ENCODE measurements at places on chromosomes 3 and 15.

GRCh38 chr3:187629711-187630110, 40.5 kb downstream of the SST start:
- no peak for DNase-seq

DNA sequence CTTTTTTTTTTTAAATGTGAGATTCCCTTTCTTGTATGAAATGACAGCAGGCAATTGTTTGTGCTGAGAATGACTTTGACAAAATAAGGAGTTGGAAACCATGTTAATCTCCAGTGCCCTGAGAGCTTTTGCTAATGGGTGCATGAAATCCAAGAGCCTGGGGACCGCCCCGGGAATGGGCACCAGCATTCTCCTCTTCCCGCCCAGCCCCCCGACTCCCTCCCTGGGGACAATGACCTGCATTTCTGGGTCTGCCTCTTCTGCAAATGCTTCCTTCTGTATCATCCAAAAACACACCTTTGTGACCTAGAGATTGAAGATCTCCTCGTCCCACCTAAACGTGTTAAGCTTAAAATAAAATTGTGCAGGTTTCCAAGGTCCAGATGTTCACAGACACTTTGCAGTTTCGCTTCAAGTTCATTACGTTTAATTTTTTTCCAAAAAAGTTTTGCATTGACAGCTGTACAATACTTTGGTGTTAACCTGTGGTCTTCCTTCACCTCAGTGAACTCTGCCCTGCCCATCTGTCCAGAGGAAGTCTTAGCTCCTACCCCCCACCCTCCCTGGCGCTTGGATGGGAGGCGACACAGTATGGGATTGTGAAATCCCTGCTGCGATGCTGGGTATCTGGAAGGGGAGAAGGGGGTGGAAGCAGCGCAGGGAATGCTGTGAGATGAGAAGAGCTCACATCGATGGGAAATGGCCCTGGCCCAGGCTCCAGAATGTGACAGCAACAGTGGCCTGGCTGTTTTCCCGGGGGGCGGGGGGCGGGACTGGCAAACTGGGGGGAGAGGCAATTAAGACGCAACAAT, 50.1 kb downstream of the TLE3 start:
- DNase-seq: no peak

DNA sequence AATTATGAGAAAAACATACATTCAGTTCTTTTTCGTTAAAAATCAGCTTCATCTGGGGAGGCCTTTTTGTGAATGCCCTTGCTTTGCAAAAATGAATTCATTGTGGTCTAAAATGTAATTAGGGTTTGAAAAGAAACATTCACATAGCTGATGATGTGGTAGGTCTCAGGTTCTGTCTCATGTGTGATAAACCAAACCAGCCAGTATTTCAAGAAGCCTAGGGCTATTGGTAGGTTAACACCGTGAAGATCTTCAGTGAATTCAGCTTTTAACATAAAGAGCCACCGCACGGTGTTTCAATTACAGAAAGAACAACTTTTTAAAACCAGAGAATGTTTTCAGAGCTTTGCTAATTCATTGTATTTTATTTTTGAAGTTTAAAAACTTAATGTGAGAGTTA, 41.9 kb downstream of the CTNNB1 start:
- no peak for DNase-seq

DNA sequence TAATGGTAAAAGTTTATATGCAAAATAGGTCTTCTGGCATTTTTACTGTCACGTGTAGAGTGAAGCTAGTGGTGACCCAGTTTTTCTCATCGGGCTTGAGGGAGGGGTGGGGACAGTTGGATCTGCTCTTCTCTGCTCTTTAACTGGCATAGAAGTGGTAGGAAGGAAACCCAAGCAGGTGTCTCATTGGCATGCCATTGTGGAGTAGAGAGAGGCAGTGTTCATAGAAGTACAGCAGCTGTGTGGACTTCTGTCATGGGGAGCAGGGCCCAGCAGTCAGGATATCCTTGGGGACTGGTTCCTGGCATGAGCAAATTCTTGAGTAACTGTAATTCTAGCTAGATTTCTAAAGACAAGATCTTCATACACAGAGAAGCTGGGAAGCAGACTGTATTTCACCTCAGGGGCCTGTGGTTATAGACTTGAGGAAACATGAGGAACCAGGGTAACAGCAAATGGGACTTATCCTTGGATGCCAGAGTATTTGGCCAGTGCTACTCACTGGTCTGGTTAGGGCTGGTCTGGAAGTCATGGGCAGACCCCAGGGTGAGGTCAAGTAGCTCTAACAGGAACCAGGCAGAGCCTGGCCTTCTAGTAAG, 42.9 kb downstream of the CDIN1 start:
- no peak for DNase-seq

DNA sequence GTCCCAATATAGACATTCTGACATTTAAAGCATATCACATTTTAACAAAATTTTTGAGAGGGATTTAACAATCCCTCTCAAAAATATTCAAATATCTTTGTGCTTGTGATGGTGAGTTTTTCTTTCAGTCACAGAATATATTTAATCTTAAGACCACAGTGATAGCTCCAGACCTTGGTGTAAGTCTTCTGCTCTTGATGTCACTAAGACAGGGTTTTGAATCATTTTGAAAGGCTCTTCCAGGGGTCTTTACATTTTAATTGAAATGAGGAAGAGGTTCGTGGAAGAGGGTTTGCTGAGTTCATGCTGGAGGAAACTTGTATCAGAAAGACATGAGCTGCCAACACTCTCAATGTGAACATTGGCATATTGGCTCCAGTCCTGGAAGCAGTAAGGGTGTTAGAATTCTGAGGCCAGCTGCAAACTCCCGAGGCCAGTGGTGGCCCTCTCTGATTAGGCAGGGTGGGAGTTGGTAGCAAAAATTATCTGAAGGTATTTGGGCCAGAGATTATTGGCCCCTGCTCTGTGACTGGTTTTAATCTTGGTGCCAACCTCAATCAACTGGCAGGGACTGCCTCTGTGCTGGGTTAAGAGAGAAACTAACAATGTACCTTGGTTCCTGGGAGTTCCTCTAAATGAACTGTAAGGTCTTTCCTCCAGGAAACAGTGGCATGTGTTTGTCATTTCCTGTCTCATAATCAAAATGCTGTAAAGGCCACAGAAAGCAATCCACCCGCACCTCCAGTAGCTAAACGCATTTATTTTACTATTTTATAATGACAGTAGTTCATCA, 5.3 kb downstream of the POU1F1 start:
- DNase-seq: no peak

GRCh38 chr15:62739507-62739906, 303.0 kb upstream of the TPM1 start:
- no peak for DNase-seq

DNA sequence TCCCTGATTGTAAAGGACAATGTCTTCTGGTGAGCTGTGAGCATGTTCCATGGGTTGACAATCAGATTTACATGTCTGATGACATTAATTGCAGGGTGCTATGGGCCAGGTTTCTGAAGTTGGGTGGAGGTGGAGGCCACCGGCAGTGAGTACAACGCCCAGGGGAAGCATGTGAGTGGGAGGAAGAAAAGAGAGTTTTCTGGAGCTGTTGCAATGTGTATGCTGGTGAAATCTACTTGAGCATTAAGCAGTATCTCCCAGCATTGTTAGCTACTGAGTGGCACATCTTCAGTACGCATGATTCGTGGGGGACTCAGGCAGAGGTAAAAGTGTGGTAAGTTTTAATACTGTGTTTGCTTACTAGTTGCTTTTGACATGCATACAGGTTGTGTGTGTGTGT, 26.6 kb downstream of the TMEM45A start:
- DNase-seq: no peak

DNA sequence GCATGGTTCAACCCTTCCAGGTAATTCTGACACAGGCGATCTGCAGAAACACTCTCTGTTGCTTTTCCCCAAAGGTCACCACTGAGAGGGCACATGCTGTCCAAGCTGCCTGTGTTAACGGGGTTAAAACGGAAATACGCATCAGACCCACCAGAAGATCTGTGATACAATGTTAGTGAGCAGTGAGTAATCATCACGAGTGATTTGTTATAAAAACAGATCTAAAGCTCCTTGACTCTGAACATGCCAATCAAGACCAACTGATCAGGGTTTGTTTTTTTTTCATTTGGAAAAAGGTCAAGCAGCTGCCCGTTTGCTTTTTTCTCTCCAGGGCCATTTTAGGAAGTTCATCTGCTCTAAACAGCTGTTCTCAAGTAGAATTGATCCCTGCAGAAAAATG, 43.2 kb downstream of the FGF12 start:
- no peak for DNase-seq

DNA sequence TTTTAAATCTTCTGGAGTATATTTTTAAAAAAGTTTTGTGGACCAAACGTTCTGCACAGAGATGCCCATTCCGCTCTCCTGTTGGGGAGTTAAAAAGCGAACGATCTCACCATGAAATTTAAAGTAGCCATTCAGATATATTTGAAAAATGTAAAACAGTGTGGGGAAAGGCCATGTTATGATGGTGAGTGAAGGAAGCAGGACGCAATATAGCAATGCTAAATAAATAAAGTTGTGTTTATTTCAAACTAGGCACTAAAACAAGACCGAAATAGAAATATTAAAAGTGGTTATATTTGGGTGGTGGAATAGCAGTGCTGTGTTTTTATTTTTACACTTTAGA, 327 bp upstream of the CCDC13 start:
- no peak for DNase-seq

GRCh38 chr3:4823986-4824925, 155.0 kb upstream of the BHLHE40 start:
- DNase-seq: no peak

DNA sequence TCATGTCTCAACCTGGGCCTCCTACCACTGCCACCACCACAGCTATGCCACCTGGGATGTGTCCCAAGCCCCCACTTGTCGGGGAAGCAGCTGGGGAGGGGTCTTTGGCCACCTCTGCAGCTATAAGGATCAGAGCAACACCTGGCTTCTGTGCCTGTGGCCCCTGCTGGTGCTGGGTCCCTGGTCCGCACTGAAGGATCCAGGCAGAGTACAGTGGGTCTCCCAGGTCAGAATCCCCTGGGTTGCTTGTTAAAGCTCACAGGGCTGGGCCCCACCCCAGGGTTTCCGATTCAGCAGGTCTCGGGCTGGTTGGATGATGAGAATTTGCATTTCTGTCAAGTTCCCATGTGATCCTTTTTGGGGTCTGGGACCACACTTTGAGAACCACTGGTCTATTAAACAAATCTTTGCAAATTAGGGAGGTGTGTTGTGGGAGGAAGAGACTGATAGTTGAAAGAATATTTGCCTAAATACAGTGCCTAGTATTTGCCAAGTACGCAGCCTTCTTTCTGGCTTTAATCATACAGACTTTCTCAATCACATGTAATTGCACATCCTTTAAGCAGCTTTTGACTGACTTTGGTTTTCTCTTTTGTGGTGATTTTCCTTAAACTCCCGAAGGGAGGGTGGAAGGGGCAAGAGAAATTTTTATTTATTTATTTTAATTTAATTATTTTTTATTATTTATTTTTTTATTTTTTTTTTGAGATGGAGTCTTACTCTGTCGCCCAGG, 127.3 kb downstream of the IGF1R start:
- no peak for DNase-seq

DNA sequence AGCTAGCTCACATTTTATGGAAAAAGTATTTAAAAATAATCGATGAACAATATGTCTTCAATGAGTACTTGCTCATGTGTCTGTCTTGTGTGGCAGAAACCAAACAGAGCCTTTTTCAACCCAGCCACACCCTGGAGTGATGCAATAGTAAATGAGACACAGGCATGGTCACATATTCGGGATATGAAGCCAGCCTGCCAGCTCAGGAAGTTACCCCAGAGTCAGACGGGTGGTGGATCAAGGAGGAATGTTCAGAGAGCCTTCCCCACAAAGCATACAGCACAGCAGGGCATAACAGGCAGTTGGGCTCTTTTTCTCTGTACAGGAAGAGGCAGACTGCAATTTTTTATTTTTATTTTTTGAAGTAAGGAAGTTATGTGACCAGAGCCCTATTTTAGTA, 27.3 kb downstream of the LARP6 start:
- DNase-seq: no peak

GRCh38 chr3:8657804-8658305, 13.3 kb upstream of the SSUH2 start:
- no peak for DNase-seq

GRCh38 chr15:98443526-98443925, 204.8 kb upstream of the IGF1R start:
- DNase-seq: no peak

GRCh38 chr3:197950677-197951061, 679 bp downstream of the RPL35A start:
- DNase-seq: no peak

DNA sequence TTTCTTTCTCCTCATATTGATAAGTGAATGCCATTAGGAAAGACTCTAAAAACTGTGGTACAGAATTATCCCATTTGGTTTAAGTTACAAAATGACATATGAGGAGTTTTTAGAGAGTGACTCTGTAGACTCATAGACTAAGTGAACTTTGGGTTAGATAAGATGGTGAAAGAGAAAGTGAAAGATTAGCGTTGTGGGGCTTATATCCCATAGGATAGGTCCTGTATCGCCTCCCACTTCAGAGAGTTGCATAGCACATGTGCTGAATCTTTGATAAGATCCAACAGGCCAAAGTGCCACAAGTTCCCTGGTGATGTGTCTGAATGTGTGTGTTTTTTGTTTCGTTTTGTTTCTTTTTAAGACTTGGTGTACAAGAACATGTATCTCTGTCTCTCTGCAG, 666.9 kb downstream of the MECOM start:
- DNase-seq: no peak

GRCh38 chr3:114408736-114409670, 115.2 kb downstream of the TIGIT start:
- DNase-seq: no peak

- no peak for DNase-seq
These were observed 182.1 kb upstream of the TP63 start for GRCh38 chr3:189449084-189449483.

DNA sequence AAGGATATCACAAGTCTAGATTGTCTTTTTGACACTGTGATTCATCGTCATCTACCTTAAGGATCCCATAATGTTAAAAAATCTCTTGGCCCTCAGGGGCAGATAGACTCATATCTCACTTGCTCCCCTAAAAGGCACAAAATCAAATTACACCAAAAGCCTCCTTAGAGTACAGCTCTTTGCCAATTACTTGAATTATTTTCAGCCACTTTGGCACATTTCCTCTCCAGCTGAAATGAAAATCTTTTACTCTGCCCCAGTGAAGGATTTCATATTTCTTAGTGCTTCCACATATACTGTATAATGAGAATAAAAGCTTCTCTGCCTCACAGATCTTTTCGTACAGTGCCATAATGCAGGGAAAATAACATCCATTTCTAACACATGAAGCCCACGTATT, 190.7 kb upstream of the GBE1 start:
- no peak for DNase-seq

GRCh38 chr15:39430389-39430788, 150.5 kb upstream of the THBS1 start:
- DNase-seq: no peak

DNA sequence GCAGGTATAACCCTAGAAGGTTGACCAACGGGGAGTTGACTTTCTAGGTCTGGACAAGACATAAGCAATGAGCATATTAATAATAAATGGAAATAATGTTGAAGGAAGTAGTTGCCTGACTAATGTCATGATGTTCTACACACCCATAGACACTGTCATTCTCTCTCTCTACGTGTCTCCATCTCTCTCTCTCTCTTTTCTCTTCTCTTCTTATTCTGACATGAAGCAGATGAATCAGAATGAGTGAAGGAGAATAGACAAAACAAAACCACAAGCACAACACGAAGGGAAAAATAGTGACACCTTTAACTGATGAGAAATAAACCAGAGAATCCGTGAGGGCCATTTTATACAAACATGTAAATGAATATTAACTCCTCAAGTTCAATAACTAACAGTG, 26.7 kb upstream of the CCDC80 start:
- no peak for DNase-seq

GRCh38 chr3:178174201-178174915, 361.9 kb upstream of the KCNMB2 start:
- DNase-seq: no peak

Data from activated naive CD4-positive, alpha-beta T cell treated with anti-CD3 and anti-CD28 coated beads, Interleukin-2, amount 50 U/mL, for 16 hours (primary cell).